ENCODE measurements at places on chromosomes 1 and 21.

DNA sequence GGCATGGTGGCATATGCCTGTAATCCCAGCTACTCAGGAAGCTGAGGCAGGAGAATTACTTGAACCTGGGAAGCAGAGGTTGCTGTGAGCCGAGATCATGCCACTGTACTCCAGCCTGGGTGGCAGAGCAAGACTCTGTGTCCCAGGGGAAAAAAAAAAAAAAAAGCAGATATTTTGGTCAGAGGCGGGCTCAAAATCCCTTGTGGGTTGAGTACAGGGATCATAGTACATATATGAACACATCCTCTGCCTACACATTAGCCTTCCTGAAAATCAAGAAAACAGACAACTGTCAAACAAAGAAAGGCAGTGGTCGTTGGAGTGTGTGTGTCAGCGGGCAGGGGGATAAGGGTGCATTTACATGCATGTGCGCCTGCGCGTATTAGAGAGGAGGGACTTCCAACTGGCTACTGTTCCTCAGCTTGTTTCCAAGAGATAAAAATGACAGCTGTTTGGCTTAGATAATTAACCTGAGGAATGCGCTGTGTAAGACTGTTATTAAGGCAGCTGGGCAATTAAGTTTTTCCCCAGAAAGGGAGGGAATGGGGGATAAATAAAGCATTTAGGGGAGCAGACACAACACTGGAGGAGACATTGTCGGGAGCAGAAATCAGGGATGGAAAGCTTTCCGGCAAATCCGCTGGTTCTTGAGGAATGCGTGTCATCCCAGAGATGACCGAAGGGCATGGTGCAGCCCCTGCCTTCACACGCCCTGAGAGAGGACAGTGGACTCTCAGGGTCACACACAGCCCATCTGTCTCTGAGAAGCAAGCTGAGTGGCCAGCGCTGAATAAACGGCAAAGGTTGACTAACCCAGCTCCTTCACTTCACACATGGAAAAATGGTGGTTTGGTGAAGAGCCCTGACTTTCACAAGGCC is 6.4 kb downstream of the LAMB3 start:
- DNase-seq = no peak

GRCh38 chr1:3945222-3945621 is 45.1 kb upstream of the C1orf174 start:
- no peak for DNase-seq

DNA sequence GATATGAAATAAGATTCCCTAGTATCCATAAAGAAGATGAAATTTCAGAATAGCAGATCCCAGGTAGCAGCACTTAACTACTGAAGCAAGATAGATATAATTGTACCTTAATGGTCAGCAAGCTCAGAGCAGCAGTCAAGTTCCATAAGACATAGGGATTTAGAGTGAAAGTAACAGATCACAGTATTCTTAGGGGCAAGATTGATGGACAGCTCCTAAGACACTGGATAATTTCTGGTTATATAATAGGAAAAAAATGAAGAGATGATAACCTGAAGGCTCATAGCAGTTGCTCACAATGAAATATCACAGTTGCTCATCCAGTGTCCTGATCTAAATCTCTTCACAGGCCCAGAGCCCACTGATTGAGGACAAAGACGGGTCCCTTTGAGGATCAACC is 66.0 kb downstream of the SLC30A10 start:
- no peak for DNase-seq

- no peak for DNase-seq
Observed at GRCh38 chr1:238951809-238952208, 434.6 kb upstream of the CHRM3 start.

DNA sequence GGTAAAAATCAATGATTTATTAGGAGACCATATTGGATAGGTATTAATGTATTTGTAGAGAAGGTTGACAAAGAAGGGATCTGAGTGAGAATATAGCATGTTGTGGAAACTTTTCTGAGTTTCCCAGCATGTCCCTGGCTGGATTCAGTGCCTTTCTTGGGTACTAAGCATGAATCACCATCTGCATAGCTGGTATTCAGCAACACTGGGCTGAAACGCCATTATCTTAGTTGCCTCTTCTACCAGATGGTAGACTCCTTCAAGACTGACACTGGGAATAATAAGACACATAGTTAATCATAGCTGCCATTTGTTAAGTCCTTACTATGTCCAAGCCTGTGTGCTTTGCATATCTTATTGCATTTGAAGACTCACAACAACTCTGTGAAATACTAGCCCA is 45.5 kb downstream of the ATP5PF start:
- DNase-seq = no peak

DNA sequence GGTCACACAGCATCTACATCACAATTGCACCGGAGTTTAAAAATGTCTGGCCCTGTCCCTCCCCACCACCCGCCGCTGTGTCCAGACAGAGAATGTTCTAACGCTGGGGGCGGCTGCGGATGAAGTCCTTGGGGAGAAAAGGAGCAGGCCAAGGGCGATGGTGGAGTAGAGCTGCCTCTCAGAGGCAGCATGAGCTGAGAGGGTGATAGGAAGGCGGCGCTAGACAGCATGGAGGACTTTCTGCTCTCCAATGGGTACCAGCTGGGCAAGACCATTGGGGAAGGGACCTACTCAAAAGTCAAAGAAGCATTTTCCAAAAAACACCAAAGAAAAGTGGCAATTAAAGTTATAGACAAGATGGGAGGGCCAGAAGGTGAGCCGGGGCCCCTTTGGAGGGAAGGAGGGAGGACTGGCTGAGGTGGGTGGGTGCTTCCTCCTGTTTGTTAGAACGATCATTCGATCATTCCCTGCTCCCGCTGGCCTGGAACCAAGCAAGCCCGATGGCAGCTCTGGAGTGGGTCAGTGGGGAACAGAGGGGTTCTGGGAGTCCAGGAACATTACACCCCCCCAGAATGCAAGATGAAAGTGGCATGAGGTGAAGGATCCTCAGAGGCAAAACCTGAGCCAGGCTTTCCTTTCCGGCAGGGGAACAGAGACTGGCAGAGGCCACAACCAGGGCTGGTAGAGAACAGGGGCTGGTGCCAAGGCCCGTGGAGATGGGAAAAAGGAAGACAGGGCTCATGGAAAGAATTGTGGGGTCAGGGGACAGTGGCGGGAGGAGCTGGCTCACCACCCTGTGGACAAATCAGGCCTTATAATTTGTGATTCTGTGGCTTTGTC is at the start of the genes FAM229A and TSSK3:
TSS of gene FAM229A (minus strand) at position 12 of the 840 bp plus-strand sequence. CDS start 394 bp downstream, outside the sequence.
TSS of gene TSSK3 (plus strand) at position 66 of the 840 bp plus-strand sequence. CDS start at position 229, 163 bp downstream.
- DNase-seq = no peak

- DNase-seq = no peak
Observed at GRCh38 chr1:18556364-18556763, 74.3 kb upstream of the PAX7 start.

GRCh38 chr21:45470773-45471524 is 66.0 kb downstream of the COL18A1 start:
- DNase-seq = no peak

DNA sequence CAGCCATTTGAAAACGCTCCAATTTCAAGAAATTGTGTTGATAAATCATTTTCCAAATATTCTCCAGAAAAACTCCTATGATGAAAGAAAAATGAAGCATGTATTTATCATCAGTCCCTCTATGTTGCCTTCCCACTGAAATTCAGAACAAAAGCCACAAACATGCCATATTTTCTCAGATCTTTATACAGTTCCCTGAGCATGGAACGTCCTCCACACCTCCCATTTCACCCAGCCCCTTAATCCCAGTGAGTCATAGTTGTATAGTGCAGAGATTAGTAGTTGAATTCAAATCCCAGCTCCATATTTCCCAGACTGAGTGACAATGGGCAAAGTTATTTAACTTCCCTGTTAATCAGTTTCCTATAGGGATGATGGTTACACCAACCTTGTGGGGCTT is 20.6 kb upstream of the NPL start:
- no peak for DNase-seq

- peak; percentile 41 for DNase-seq
Observed at GRCh38 chr1:236142253-236143103, at the start of gene GPR137B. TSS of gene GPR137B (plus strand) at chr1:236142539. CDS start at chr1:236142623, 84 bp downstream.

- DNase-seq = peak; percentile 90
Observed at GRCh38 chr1:94100785-94101612, 19.9 kb downstream of the ABCA4 start.

DNA sequence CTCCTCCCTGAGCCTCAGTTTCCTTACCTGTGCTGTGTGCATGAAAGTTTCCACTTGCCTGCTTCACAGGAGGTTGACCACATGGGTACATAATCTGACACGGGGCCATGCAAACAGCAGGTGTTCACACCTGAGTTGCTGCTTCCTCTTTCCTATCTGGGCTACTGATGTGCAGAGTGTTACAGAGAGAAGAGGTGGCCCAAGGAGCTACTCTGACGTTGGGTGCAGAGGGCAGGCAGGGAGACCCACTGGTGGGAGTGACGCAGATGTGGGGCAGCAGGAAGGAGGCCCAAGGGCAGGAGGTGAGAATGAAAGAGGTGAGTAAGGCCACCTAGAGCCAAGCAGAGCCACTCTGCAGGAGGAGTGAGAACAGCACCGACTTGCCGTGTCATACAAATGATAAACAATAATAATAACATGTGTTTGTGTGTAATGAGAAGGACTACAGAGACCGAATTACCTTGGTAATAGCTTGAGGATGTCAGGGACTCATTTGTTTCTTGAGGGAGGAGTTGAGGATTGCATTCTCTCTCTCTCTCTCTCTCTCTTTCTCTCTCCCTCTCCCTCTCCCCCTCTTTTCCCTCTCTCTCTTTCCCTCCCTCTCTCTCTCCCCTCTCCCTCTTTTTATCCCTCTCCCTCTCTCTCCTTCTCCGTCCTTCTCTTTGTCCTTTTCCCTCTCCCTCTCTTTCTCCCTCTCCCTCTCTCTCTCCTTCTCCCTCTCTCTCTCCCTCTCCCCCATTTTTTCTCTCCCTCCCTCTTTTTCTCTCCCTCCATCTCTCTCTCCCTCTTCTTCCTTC is 87.4 kb upstream of the IGSF21 start:
- DNase-seq = no peak

GRCh38 chr1:212186427-212187207 is 98.6 kb upstream of the PPP2R5A start:
- DNase-seq = no peak

DNA sequence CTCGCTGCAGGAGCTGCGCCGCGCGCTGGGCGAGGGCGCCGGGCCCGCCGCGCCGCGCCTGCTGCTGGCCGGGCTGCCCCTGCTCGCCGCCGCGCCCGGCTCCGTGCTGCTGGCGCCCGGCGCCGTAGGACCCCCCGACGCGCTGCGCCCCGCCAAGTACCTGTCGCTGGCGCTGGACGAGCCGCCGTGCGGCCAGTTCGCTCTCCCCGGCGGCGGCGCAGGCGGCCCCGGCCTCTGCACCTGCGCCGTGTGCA is 730 bp downstream of the OLIG1 start:
- DNase-seq = no peak

DNA sequence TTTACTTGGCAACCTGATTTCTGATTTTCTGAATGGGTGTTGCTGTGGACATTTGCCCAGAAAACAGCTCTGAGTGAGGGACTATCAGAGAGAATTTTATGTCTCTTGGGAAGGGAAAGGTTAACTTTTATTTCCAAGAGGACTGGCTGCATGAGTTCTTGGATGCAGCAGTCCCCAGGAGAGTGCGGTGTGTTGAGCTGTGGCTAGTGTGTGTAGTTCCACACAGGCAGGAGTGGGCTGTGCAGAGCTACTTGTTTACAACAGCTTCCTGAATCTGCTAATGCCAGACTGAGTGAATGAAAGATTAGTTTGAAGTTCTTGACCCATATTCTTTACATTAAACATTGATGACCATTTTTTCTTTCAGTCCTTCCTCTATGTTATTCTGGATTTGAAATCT is 41.0 kb upstream of the APOBEC4 start:
- DNase-seq = no peak

DNA sequence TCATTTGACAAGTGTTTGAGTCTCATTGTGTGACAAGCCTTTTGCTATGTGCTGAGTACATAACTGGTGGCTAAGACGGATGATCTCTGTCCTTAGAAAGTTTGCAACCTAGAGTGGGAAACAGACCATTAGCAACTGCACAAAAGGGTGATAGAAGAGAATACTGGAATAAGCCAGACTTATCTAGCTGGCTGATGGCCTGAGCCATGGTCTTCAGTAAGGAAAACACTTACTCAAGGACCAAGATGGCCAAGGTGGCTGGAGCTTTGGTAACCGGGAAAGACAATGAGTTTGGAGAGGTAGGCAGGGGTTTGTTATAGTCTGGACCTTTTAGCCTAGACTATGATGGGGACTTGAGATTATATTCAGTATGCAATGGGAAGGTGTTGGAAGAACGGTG is 1.6 kb upstream of the TAF12 start:
- no peak for DNase-seq

GRCh38 chr1:167668108-167668507 is 38.1 kb downstream of the RCSD1 start:
- DNase-seq = no peak

DNA sequence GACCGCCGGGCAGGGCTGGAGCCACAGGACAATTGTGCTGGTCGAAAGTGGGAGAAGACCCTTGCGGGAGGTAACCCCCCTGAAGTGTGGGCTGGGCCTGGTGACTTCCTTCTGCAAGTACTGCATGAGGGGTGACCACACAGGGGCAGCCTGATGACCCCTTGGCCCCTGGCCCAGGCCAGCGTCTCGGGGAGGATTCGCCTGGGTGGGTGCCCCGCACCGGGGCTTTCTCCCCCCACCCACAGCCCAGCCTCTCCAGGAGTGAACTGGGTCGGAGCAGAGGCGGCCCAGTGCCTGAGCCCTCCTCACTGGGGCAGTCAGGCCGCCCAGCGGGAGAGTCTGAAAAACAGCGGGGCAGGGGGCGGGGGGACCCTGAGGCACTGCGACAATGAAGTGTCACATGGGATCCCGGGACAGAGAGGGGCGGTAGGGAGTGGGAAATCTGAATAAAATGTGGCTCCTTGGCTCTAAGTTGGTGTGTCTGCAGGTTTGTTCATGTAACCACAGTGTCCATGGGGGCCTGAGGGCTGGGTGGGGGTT is 1.6 kb upstream of the DNMT3L start:
- DNase-seq = peak; percentile 94

DNA sequence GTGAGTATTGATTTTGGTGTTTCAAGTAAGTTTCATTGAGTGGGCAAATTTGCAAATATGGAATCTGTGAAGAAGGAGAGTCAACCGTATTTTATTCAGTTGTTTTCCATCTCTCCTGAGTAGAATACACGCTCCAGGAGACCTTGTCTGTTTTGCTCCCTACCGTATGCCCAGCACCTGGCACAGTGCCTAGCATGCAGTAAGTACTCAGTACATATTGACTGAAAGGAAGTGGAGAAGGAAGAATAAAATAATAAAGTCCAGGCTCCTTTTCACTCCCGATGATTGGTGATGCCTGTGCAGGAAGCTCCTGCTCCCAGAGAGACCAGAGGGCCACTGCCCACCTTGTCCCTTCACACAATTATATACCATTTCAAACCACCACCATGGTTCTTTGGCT is 59.4 kb upstream of the NEK2 start:
- no peak for DNase-seq

DNA sequence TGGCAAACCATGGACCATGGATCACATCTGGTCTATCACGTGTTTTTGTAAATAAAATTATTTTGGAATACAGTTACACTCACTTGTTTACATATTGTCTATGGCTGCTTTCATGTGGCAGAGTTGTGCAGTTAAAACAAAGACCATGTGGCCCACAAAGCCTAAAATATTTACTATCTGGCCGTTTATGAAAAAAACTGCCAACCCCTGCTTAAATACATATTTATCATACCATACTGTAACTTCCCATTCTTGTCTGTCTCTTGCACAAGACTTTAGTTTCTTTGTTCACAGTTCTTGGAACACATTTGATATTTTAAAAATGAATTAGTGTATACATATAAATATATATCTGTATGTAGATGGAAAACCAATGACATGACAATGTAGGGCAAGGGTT is 141.5 kb downstream of the PAPPA2 start:
- no peak for DNase-seq
